ENCODE measurements at places on chromosomes 11 and 22. TPM values are rescaled to one million over a fixed set of nuclear protein-coding genes. Genes with fewer than 3 reads are reported as not detected.

DNA sequence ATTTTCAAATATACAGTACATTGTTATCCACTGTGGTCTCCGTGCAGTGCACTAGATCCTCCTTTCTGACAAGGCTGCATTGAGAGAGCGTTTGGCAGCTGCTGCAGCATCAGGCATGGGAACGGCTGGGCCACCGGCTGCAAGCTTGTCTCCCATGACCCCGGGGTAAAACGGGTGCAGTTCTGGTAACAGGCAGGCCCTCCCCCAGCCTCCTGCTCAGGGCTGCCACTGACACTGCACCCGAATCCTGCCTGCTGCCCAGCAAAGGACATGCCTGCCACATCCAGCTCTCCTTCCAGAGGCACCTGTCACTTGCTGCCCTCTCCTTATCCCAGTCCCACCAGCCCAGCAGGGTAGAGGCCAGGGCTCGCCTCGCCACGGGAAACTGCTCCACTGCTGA, 124.5 kb upstream of the TMEM45B start:
- DNase-seq, result no peak

DNA sequence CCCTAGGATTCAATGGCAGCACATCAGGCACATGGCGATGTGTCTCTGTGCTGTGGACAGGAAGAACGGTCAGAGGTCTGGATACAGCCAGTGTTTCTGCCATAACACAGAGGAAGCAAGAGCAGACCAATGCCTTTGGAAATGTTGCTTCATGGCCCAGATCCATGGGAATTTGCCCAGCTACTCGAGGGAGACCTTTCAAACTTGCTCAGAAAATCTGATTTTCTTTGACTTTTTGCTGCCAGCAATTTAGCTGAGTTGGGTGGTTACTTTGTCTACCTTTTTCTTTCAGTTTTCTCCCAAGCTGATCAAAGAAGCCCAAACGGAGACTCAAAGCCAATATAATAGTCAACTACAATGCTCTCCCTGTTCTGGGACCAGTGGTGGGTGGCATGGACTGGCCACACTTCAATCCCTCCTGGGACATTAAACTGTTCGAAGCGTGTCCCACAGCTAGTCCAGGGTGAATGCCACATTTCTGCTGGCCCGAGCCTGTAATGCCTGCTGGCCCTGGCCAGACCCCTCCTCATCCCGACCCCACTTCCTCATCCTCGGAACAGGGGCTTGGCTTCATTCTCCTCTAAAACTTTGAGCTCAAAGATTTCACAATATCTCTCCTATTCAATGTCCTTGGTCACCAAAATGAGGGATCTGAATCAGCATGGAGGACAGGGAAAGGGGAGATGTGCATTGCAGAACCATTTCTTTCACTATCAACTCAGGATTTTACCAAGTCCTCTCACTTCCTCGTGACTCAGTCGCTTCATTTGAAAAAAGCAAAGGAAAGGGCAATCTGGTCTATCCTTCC, 93.3 kb downstream of the ABTB2 start:
- no peak for DNase-seq

DNA sequence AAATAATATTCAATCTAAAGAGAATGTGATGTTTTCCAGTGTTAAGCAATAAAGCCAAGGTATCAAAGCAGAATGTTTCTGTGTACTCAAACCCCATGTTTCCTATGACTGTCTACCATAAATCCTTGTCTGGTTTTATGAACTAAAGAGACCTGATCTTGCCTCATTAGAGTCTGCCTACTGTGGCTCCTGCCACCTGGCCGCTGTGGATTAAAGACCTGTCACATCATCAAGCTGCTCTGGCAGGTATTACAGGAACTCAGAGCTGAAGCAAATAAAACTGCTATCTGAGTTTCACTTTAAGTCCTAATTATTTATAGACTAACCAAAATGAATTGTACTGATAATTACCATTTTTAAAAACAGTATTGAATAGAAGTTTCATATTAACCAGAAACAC, 207.8 kb upstream of the CCDC90B start:
- no peak for DNase-seq

DNA sequence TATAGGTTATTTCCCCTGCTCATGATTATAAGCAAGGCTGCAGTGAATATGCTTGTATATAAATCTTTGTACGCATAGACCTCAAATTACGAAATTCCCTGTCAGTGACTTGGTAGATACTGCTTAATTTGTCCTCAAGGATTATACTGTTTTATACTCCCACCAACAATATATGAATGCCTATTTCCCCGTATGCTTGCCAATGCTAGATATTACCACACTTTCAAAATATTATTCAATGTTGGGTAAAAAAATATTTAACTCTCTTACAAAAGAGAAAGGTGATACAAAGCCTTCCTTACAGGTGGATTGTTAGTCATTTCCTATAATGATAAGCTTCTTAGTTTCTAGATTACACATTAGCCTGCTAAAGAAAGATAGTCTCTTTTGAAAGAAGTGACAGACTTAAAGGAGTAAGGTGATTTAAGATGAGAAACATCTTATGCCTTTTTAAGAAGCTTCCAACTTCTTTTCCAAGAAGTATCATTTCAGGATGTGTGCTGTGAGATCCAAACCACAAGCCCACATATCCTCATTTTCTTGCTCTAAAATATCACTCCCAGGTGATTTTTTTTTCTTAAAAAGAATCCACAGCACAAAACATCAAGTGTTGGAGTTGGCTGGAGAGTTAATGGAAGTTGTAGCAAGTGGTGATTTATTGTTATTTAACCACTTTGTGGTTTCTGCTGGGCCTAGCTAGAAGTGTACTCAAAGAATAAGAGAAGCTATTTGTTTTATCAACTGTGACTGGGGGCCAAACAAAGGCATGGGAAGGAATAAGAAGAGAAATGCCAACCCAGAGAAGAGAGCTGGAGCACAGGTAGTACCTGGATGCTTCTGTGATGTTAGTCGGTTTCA, 59.2 kb downstream of the BARX2 start:
- peak; percentile 40 for DNase-seq

GRCh38 chr11:65382804-65383368, 440 bp upstream of the SLC25A45 start:
- no peak for DNase-seq

- no peak for DNase-seq
These were observed 9.5 kb downstream of the DCHS1 start for GRCh38 chr11:6646071-6646470.

- DNase-seq, result no peak
These were observed 118.8 kb downstream of the MPPED1 start for GRCh38 chr22:43530349-43531201.

DNA sequence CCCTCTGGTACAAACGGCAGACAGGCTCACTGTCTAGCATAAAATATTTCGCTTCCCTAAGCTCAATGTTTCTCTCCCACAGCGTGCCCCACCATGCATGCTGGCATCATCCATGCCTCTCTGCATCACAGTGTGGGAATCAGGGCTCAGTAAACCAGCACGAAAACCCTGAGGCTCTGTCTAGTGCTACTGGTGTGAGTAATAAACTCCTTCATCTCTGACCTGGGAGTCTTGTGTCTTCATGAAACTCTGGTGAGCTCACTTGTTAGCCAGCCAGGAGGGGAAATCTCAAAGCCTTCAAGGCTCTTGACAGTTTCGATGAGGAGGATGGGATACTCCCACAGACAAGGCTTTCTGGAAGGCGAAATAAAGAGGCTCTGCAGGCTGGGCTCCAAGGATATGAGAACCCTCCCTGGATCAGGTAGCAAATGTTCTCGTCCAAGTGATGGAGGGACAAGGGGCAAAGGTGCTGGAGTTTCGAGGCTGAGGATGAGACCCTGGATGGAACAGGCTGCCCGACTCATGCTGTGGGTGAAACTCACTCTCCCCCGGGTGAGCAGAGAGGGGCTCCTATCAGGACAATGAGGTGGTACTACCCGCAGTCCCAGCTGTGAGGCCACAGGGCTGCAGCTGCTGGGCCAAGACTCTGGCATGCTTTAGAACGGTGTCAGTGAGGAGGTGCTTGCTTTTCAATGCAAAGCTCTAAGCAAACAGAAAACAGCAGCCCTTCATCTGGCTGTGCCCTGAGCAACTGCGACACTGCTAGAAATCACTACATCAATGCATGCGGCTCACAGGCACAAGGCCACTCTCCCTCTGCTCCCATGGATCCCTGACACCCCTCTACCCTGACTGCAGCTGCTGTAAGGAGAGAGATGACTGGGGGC, 69.3 kb downstream of the SHANK2 start:
- no peak for DNase-seq

GRCh38 chr22:34847072-34847471, 218.9 kb upstream of the ISX start:
- no peak for DNase-seq

- DNase-seq, result no peak
These were observed 30.8 kb upstream of the PICK1 start for GRCh38 chr22:38026130-38027111.

DNA sequence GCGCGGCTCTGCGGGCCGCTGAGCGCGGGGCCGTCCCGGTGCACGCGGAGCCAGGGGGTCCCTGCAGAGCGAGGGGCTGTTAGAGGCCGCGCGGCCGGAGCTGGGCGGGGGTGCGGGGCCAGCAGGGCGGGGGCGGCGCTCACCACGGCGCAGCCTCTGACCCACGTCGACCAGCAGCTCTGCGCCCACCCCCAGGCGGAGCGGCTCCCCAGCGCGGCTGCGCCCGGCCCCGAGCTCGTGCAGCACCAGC, 385 bp upstream of the SCO2 start:
- DNase-seq, result no peak

DNA sequence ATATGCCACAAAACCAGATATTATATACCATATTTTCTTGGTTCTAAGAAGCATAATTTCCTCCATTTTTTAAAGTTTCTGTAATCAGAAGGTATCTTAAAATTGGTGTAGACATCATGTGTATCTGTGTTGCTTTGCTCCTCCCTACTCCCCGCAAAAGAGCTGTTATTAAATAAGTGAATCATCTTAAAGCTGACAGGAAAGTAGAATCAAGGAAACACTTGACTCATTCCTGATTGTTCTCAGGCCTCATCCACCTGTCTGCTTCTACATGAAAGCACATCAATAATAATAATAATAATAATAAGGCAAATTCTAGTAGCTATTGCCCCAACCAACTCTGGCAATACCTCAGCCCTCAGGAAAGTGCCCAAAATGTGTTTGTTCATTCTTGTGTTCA, 26.2 kb upstream of the GUCY1A2 start:
- no peak for DNase-seq

DNA sequence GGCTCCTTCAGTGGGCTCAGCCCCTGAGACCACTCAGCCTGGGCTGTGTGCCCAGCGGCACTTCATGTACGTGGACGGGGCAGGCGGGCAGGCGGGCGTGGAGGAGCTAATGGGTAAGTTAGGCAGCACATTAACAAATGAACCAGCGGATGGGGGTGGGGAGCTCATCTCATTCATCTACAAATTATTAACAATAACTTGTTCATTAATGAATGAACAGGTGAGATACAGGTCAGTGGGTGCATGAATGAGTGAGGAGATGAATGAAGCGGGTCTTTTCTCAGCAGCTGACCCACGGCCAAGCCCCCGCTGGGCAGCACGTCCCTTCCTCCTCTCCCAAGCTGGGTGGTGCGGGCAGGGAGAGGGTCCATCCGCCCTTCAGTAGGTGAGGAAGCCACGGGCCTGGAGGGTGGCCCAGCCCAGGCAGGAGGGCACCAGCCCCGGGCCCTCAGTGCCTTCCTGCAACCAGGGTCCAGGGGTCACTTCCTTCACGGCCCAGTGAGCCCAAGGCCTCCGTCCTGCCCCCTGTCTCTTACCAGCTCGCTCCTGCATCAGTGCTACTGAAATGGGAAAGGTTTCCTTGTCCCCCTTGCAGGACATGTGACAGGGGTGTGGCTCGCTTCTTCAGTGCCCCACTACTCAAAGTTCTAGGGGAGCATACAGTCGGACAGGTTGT, 60.5 kb upstream of the KCNQ1OT1 start:
- no peak for DNase-seq

FXYD6 gene
- 0.67 TPM for polyA plus RNA-seq

WEE1 gene
- polyA plus RNA-seq, result 4.6 TPM

All from small intestine (tissue), 16 donors.